ENCODE measurements at places on chromosomes 12 and 14.

DNA sequence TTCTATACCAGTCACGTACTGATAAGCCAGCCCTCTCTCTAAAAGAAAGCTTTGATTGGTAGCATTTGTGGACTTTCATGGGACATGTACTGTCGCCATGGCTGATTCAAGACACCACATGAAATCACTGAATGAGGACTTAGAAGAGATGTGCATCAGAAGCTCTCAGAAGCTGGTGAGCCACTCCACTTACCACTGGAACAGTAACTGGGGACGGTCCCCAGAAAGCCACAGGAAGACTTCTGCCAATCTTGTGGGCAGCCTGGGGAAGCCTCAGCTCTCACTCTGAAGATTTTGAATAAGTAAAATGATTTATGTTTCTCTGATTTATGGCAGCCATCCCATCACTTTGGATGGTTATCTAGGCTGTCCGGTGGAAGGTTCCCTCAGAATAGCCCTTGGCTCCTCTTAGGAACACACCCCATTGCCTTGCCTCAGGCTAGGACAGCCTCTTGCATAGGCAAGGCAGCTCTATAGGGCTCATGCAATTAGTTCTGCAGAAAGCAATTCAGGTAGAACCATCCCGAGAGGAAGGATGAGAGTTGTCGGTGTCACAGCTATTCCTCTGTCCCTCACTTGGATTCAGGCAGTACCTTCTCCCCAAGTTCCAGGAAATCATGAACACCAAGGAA lies 9.8 kb downstream of the DHRS1 start:
- DNase-seq: no peak

DNA sequence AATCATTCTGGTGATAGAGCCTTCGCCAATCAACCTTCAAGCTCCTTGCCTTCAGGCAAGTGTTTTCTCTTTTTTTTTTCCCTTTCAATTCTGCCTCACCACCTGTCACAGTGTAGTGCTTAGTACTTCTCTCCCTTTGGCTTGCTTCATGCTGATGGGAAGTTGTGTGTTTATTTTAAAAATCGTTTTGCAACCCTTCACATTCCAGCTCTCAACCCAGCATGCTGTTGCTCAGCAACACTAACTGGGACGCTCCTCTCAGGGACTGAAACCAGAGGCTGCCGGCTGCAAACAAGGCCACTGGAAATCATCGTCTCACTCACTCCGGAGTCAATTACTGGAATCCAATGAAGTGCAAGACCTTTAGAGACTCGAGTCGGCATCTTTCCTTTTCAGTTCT lies 342.7 kb downstream of the PRKD1 start:
- DNase-seq: no peak

DNA sequence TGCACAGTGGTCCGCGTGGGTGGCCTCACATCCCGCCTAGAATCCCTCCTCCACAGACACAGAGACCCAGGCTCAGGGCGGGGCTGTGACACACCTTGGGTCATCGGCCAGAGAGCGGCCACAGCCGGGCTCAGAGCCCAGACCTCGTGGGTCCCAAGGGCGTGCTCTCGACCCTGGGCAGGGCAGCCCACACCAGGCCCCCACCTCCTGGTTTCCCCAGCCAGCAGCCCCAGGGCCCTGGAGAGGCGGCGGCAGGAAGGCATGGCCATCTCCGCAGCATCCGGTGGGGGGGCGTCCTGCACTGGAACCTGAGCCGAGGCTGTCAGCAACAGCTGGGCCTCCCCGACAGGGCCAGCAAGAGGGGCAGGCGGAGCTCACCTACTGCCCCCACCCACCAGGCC lies 15.2 kb downstream of the JAG2 start:
- DNase-seq: no peak

- DNase-seq: no peak
These were observed 56.1 kb upstream of the FBRSL1 start for GRCh38 chr12:132433641-132434395.

- DNase-seq: no peak
These were observed 16.5 kb downstream of the MMP17 start for GRCh38 chr12:131844656-131845055.

DNA sequence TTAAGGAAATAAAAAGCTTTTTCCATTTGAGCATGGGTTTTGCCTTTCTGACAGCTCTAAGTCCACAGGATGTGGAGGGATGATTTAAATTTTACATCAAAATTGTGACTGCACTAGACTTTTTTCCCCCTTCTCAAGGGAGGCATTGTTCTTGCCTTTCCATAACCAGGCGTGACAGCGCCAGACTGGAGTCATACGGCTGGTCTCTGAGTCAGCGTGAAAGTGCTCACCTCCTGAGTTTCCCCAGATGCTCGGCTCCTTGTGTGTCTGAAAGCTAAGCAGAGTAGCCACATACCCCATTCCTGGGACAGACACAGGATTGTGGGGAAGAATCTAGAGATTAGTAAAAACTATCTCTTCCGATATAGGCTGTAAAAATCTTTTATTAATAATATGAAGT lies 43.1 kb downstream of the SOX5 start:
- no peak for DNase-seq

DNA sequence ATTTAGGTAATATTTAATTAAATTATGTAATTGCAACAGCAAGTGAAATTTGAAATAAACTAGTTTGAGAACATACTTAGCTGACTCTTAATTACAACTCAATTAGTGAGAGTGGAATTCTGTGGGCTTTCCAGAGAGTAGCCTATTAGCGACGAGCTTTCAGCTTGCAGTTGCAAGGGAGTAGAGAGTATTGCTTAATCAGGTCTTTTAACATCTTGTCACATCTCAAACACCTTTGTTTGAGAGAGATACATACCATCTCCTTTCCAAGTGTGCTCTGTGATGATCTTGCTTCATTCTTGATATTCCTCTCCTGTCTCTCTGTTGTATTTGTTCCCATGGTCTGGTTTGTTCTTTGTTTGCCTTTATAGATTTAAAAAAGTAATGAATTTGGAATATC lies 7.7 kb downstream of the PPP4R4 start:
- DNase-seq: no peak

- DNase-seq: no peak
These were observed 63.7 kb downstream of the SLC25A47 start for GRCh38 chr14:100386846-100387245.

DNA sequence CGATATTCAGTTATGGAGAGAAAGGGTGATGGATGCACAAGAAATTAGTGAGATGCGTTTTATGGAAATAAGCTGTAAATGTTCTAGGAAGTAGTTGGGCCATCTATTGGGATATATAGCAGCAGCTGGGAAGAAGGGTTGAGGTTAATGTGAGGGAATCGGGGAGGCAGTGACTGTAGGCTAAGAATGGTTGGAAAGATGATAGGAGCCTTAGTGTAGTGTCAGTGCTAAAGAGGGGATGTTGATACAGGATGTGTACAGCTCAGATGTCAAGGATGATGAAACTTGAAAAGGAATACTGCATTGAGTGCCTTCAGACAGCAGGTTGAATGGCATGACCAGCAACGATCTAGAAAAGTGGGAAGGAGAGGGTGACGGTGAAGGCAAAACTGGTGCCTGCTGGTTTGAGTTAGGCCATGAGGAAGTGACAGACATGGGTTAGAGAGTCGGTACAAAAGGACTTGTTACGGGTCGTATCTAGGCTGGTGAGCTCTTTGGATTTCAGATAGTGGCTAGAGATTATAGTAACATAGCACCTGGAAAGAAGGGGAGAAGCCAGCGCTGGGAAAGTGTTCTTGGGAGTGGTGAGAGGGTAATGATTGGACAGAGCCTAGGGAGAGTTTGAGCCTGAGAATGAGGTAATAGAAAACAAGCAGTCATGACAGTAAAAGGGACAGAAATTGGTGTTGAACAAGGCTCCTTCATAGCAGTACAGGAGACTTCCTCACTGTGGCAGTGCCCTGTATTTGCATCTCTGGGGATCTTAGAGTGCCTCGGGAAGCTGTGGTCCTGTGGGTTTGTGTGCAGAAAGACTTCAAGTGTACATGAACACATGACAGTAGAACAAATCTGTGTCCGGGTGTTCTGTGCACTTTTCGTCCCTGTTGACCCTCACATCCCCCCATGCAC lies 9.6 kb downstream of the MARS1 start:
- no peak for DNase-seq

DNA sequence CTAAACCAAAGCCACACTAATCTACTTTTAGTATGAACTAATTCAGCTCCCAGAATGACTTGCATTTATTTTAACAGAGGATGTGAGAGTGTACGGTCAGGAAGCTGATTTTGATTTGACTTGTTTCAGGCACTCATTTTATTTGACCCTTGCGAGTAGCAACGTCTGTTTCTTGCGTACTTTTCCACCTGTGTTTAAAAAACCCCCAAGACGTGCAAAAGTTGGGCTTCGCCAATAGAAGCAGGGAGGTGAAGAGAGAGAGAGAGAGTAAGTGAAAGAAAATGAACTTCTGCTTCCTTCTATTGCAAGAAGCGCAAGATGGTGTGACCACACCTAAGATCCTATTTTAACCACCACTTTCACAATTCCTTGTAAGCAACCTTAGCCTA lies 6.7 kb upstream of the SLC15A4 start:
- DNase-seq: peak; percentile 43

- peak; percentile 47 for DNase-seq
These were observed 2.0 kb upstream of the ART4 start for GRCh38 chr12:14845350-14845750.

GRCh38 chr12:98274430-98275130 lies 240.8 kb upstream of the TMPO start:
- no peak for DNase-seq

DNA sequence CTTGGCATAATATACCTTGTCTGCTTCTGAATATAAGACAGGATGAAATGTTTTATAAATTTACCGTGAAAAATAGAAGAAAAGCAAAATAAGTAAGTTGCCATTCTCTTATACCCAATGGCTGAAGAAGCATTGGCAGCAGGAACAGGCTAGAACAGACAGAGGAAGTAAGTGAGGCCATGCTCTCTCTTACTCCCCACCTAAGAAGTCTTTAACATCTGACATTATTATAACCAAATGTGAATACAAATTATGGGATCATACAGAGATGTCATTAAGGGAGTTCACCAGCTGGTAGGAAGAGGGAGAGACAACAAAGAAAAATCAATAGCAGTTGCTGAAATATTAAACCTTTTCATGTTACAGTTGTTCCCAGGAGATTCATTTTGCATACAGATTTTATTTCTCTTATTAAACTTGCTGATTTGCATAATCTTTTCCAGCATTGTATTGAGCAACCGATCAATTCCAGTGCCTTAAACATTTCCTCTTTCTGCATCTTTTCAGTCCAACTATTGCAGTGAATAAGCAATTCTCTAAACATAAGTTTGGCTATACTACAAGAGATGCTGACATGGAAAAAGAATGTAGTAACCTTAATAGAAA lies 270.6 kb downstream of the SLC6A15 start:
- no peak for DNase-seq

DNA sequence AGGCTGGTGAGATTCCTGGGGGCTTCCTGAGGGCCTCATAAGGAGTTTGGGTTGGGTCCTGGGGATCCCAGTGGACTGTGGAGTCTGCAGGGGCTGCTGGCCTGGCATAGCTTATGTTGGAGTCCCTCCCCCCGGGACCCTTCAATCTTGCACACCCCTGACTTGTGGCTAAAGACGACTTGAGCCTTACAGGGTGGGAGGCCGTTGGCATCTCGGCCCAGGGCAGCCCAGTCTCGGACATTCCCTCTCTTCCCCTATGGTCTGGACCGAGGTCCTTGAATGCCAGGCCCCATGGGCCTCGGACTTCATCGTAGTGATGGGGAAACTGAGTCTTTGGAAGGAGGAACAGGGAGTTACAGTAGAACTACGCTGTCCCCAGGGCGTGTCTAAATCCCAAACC lies 12.5 kb downstream of the RTL1 start:
- DNase-seq: no peak

DNA sequence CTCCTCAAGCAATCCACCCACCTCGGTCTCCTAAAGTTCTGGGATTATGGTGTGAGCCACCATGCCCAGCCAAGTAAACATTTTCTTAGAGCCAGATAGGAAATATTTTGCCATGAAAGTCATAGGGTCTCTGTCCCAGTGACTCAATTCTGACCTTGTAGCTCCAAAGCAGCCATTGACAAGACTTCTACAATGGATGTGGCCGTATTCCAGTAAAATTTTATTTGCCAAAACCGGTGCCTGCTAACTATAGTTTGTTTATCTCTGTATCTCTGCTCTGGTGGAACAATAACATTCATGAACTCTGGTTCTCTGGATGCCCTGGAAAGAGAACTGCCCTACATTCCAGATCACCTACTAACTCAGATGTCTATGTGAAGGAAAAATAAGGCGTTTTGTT lies 54.6 kb upstream of the USP44 start:
- DNase-seq: no peak

DNA sequence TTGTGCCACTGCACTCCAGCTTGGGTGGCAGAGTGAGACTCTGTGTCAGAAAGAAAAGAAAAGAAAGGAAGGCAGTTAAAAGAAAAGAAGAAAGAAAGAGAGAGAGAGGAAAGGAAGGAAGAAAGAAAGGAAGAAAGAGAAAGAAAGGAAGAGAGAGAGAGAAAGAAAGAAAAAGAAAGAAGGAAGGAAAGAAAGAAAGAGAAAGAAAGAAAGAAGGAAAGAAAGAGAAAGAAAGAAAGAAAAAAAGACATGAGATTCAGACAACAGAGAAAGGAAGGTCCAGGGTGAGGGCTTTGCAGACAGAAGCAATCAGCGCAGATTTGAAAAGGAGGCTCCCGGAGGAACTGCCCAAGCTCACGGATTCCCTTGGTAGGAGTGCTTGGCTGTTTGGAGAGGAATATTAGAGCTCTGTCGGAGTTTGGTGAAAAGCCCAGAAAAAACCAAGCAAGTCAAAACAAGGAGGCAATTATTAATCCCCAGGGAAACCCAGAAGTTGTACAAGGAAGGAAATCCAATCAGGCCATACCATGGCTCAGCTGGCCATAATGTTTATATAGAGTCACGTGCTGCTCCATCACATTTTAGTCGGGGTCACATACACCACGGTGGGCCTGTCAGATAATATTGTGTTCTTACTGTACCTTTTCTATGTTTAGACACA lies 11.6 kb upstream of the CCDC85C start:
- no peak for DNase-seq

DNA sequence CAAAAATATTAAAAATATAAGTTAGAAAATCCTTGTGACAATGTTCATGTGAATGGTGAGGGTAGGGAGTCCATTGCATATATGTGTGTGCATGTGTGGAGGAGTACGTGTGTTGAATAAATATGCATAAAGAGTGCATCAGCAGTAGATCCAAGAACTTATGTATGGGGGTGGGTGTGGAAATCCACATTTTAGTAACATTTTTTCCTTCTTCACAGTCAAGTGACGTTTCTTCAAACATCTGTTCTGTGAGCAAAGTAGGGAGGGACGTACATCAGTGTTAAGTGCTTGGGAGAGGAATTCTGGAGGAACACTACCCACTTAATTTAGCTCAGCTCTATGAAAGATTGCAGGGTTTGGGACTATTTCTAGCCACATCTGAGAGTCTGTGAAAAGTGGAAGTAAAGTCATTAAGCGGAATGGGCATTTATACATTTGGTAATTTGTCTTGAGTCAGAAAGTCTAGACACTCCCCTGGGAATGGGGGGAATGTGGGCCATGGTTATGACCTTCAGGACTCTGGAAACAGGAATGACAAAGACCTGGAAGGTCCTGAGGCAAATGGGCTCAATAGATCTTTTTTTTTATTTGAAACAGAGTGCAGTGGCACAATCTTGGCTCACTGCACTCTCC lies 156.4 kb upstream of the PLXNC1 start:
- no peak for DNase-seq

Measured in CD4-positive, alpha-beta T cell treated with Interleukin-4 for 1 hour (primary cell).